ENCODE measurements at places on chromosomes 11 and 22.

- peak; percentile 90 for DNase-seq
Observed at GRCh38 chr22:43263645-43264514, 76.9 kb upstream of the TTLL12 start.

GRCh38 chr22:38739300-38740055, 16.3 kb downstream of the SUN2 start:
- DNase-seq: no peak

- no peak for DNase-seq
Observed at GRCh38 chr11:59284773-59285129, 72.0 kb upstream of the MPEG1 start.

- DNase-seq: no peak
Observed at GRCh38 chr22:20588092-20588842, 80.9 kb downstream of the MED15 start.
